ENCODE measurements at places on chromosomes 3 and 15.

GRCh38 chr15:94042180-94042928 is 189.0 kb upstream of the MCTP2 start:
- DNase-seq, result no peak

DNA sequence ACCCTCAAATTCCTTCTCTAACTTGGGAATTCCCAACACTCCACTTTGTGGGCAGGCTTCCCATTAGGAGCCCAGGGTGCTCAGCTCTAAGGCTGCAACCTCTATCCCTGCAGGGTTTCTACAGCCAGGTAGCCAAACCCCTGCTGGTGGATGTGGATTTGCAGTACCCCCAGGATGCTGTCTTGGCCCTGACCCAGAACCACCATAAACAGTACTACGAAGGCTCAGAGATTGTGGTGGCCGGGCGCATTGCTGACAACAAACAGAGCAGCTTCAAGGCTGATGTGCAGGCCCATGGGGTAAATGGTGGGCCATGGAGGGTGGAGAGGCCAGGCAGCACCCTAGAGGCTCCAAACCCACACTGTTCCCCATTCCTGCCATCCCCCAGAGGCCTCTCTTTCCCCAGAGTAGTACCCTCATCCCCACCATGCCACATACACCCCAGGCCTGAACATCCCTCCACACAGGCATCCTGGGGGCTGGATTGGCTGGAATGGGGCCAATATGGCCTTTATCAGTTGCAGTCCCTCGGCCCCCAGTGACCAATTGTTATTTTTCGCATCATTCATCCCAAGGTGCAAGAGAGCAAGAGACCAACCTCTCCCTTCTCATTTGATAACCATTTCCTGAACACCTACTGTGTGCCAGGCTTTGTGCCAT is 7.7 kb downstream of the ITIH1 start:
- DNase-seq, result no peak

- DNase-seq, result no peak
Observed at GRCh38 chr3:111903067-111903511, 44.0 kb downstream of the PHLDB2 start.

DNA sequence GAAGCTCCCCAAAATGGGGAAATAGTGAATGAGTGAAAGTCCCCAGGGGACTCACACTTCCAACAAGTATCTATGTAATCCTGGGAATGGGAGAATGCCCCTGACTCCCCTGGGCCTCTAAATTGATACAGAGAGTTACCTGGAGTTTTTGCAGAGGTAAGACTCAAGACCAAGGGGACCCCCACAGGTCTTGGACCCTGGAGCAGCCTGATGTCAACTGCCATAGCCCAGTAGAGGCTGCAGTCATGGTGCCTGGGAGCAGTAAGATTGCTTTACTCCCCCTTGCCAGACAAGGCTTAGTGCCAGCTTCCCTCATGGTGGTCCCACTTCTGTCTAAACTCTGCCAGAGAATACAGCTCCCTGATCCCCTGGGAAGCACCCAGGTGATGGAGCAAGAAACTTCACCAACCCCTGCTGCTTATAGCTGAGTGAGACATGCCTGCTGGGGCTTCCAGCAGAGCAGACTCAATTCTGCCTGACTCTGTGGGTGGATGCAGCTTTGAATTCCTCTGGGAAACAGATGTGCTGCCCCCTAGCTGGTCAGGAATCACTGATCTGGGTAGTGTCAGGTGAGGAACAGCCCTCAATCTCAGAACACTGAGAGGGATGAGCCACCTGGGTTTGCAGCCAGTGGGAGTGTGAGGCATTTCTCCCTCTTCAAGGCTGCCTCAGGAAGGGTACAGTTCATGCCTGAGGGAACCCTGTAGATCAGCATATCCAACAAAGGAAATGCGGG is 485.9 kb downstream of the NSUN3 start:
- DNase-seq, result no peak

GRCh38 chr15:82648257-82649103 is 1.3 kb upstream of the CPEB1 start:
- no peak for DNase-seq

DNA sequence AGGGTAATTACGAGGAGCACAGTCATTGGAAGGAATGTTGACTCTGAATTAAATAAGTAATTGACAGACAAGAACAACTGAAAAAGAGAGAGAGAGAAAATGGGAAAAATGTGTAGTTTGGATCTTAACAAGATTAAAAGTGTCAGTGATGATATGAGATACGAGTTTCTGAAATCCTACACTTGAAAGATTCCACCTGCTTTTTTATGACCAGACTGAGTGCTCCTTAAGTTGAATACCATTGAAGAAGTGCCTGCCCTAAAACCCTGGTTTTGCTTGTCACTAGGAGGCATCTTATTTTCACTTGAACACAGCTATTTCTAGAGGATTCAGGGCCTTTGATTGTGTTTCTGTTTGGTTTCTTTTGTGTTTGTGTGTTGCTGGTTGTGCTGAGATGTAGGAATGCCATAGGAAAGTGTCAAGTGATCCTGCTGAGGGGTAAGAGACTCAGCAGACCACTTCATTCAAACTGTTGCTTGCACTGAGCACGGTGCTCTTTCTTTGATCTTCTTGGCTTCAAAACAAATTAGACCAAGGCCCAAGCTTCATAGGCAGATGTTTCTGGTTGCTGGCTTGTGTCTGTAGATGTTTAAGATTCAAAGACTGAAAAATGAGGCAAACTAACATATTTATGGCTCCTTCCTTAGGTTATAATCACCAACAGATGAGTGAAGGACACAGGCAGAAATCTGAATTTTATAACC is 17.2 kb upstream of the ABHD10 start:
- no peak for DNase-seq

- no peak for DNase-seq
Observed at GRCh38 chr15:29542994-29543393, 273.4 kb upstream of the NSMCE3 start.

GRCh38 chr3:84724877-84725276 is 233.9 kb upstream of the CADM2 start:
- DNase-seq, result no peak

DNA sequence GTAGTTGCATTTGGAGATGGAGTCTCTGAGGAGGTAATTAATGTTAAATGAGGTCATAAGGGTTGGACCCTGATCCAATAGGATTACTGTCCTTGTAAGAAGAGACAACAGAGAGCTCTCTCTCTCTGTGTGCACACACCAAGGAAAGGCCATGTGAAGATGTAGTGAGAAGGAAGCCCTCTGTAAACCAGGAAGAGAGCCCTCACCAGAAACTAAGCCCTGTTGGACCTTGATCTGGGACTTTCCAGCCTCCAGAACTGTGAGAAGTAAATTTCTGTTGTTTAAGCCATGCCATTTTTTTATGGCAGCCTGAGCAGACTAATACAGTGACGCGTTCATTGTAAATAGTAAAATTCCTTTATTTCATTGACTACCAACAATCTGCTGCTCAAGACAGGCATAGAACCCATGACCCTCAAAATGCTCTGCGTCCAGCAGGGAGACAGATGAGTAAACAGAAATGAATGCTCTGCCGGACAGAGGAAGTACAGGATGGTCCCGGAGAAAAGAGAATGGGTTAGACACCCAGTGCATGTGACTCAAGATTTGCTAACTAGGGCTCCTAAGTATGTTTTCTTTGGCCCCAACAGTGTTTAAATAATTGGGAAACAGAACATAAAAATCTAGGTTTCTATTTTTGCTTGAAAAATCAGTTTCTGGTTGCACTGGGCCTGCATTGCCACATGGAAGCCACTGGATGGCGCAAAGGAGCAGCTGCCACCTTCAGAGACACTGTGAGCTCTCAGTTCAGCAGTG is 37.9 kb upstream of the TNFAIP8L3 start:
- no peak for DNase-seq

GRCh38 chr3:177385831-177386301 is 188.6 kb upstream of the TBL1XR1 start:
- no peak for DNase-seq

DNA sequence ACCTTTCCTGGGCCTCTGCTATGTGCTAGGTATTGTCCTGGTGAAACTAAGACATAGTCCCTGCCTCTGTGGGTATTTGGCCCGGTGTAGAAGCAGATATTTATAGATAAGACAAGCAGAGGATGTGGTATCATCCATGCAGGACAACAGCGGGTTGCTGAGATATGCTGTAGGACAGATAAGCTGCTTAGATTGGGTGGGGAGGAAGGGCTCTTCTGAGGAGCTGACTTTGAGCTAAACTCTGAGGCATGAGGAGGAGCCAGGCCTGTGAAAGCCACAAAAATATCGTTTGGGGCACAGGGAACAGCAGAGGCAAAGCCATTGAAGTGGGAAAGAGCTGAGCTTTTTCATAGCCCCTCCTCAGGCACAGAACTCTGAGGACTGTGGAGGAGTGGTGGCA is 492.5 kb upstream of the CFAP20DC start:
- DNase-seq, result no peak

GRCh38 chr3:146521394-146521793 is 23.0 kb downstream of the PLSCR1 start:
- no peak for DNase-seq

- DNase-seq, result no peak
Observed at GRCh38 chr15:78193731-78194567, 40.4 kb downstream of the ACSBG1 start.

GRCh38 chr3:10581251-10581650 is 75.9 kb upstream of the ATP2B2 start:
- no peak for DNase-seq

- no peak for DNase-seq
Observed at GRCh38 chr3:195450731-195451229, 8.0 kb upstream of the ACAP2 start.

DNA sequence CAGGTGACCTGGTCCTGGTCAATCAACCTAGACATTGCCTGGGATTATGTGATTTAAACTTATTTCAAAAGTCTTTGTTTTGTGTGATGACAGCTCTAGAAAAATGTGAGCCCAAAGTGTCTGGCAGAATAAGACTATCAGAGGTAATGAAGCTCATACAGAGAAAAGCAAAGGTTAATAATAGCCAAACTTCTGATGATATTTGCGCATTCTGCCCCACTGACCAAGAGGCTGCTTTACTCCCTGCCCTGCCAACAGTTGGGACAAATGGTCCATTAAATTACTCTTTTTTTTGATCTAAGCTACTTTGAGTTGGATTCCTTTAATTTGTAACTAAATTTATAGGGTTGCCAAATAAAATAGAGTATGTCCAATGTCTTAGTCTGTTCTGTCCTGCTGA is 911.2 kb downstream of the MCTP2 start:
- no peak for DNase-seq

- no peak for DNase-seq
Observed at GRCh38 chr3:194166682-194167479, 30.9 kb downstream of the HES1 start.

- no peak for DNase-seq
Observed at GRCh38 chr3:101847328-101847727, 2.0 kb upstream of the NFKBIZ start.

DNA sequence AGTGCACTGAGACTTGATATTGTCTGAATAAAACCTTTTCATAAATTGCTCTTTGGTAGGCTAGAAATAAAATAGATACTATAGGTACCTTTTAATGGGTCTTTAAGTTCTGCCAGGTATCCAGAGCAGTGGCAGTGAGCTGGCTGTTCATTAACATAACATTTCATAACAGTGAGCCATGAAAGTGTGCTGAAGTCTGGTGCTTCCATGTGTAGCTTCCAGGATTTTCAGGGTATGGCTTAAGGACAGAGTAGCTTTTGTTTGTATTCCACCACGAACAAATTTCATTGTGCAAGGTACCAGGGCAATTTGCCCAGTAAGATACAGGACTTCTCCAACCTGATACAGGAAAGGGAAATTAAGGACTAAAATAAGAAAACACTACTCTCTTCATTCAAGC is 124.7 kb upstream of the NANOGP8 start:
- no peak for DNase-seq

- DNase-seq, result no peak
Observed at GRCh38 chr3:40079203-40079846, 230.2 kb upstream of the EIF1B start.

GRCh38 chr3:61864886-61865285 is 303.5 kb downstream of the PTPRG start:
- no peak for DNase-seq

- DNase-seq, result no peak
Observed at GRCh38 chr3:111761309-111761795, 97.7 kb upstream of the PHLDB2 start.

GRCh38 chr3:193777524-193777923 is 184.5 kb downstream of the OPA1 start:
- DNase-seq, result no peak

DNA sequence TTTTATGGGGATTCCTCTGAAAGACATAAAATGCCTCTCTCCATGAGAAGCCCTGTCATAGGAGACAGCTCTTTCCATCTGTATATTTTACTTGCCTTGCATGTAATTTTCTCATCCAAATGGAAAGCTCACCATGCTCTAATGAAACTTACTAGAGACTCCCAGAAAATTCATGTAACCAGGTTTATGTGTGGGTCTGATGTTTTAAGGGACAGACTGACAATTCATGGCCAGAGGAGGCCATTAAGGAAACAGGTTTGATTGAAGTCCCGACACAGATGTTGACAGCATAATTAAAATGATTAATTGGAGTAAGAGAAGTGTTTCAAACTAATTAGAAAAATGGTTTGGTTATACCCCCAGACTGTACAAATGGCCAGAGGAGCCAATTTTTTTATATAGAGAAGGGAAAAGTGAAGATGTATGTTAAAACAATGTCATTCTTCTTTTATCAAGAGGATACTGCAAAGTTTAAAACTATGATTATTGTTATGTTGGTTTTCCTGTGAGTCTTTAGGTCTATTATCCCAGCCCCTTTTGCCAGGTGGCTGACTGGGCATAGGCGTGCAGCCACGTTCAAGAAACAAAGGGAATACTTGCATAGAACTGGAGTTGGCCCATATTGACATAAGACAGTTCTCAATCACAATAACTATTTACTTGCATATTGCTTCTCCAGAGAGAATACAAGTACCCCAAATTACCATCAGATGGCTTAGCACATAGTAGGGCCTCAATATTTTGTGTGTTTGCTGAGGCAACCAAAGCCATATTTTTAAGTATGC is 64.8 kb downstream of the RBMS3 start:
- DNase-seq, result no peak

GRCh38 chr3:94256888-94257813 is 194.3 kb downstream of the NSUN3 start:
- no peak for DNase-seq

DNA sequence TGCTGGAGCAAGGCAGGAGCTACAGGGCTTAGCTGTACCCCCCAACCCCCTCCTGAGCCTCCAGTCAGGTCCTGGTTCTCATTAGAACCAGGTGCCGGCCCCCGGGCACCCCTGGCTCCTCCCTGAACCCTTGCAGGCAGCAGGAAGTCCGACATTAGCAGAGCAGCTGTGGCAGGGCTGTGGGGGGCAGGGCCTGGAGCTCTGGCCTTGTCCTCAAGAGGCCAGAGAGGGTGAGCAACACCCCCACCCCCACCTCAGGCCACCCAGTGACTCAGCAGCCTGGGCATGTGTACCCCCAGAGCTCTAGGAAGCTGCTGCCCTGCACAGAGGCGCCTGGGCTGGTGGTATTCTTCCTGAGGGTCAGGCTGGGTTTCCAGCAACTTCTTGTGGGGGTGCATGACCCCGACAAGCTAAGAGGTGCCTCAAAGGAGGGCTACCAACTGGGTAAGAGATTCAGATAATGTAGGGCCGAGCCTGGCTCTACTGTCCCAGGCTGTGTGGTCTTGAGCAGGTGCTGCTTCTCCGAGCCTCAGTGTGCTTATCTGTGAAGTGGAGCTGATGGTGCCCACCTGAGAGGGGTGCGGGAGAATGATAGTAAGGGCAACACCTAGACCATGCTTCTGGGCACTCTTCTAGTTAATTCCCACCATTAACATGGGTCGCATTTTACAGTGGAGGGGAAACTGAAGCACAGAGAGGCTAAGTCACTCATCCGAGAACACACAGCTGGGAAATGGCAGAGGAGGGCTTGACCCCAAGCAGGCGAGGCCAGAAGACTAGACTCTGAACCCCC is 16.0 kb downstream of the H1-8 start:
- no peak for DNase-seq

All from T-helper 2 cell (primary cell).